ENCODE measurements at places on chromosomes 2 and 18. TPM values are rescaled to one million over a fixed set of nuclear protein-coding genes. Genes with fewer than 3 reads are reported as not detected.

NBEAL1 gene
- 8.2 TPM for total RNA-seq

TLK1 gene
- 102 TPM for total RNA-seq

MCM6 gene
- total RNA-seq: 132 TPM

- DNase-seq: no peak
- H3K36me3 ChIP-seq: no peaks in the 10 kb centered on the region
- no peak overlapping the region for H3K4me3 ChIP-seq
- no peaks in the 10 kb centered on the region for H3K4me1 ChIP-seq
- H3K27me3 ChIP-seq: no peaks in the 10 kb centered on the region
These were observed 12.3 kb upstream of the PTMA start for GRCh38 chr2:231696004-231696367.

MOGAT1 gene
- total RNA-seq: 0.67 TPM

DNA sequence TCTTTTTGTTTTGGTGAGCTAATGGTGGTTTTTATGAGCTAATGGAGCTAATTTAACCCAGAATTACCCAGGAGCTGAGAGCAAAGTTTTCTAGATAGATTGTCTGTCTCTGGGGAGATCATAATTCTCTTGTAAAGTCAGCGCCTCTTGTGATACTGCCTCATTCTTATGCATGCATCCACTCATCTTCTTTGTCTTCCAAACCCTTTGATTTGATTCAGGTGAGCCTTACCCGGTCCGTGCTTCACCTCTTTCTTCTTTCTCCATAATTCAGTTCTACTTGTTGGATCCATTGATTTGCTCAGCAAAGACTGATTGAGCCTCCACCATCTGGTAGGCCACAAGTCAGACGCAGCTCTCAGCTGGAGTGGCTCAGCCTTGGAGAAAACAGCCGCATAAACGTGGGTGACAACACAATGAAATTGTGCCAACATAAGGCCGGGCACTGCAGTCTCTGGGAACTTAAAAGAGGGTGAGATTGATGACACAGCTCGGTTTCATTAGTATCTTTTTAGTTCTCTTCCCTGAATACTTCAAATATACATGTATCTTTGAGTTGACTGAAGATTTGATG, 158.5 kb upstream of the SH3BP4 start:
- no peak overlapping the region for H3K27ac ChIP-seq
- peak overlapping the region; percentile 1 for H3K4me3 ChIP-seq
- H3K27me3 ChIP-seq: no peaks in the 10 kb centered on the region
- DNase-seq: no peak

GRCh38 chr18:65610939-65611338, 139.9 kb upstream of the CDH7 start:
- H3K27ac ChIP-seq: no peak overlapping the region
- H3K36me3 ChIP-seq: no peaks in the 10 kb centered on the region
- DNase-seq: no peak
- H3K4me1 ChIP-seq: no peaks in the 10 kb centered on the region
- H3K27me3 ChIP-seq: peaks cover 25% of the 10 kb centered on the region
- H3K4me3 ChIP-seq: peak overlapping the region; percentile 37

DNA sequence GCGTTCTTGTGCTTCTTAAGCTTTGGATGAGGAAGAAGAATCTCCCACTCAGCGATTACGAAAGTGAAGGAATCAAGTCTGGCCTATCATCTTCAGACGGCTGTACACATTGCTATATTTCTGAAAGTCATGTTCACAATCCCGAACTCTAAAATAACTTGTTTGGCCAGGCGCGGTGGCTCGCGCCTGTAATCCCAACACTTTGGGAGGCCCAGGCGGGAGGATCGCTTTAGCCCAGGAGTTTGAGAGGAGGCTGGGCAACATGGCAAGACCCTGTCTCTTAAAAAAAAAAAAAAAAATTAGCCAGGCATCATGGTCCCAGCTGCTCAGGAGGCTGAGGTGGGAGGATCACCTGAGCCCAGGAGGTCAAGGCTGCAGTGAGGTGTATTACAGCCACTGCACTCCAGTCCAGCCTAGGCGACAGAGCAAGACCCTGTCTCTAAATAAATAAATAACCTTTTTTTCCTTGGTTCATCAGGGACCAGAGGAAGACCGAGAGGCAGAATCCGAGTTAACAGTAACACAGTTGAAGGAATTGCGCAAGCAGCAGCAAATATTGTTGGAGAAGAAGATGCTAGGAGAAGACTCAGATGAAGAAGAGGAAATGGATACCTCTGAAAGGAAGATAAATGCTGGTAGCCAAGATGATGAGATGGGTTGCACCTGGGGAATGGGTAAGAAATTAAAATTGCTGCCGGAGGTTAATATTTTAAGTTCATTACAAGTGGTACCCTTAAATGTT, 1.1 kb downstream of the SLC4A1AP start:
- H3K4me3 ChIP-seq: peak overlapping the region; percentile 50
- H3K36me3 ChIP-seq: peaks cover 42% of the 10 kb centered on the region
- no peak for DNase-seq
- no peaks in the 10 kb centered on the region for H3K4me1 ChIP-seq
- no peak overlapping the region for H3K27ac ChIP-seq

CFAP221 gene
- 0.71 TPM for total RNA-seq

IL1F10 gene
- total RNA-seq: not detected

DNA sequence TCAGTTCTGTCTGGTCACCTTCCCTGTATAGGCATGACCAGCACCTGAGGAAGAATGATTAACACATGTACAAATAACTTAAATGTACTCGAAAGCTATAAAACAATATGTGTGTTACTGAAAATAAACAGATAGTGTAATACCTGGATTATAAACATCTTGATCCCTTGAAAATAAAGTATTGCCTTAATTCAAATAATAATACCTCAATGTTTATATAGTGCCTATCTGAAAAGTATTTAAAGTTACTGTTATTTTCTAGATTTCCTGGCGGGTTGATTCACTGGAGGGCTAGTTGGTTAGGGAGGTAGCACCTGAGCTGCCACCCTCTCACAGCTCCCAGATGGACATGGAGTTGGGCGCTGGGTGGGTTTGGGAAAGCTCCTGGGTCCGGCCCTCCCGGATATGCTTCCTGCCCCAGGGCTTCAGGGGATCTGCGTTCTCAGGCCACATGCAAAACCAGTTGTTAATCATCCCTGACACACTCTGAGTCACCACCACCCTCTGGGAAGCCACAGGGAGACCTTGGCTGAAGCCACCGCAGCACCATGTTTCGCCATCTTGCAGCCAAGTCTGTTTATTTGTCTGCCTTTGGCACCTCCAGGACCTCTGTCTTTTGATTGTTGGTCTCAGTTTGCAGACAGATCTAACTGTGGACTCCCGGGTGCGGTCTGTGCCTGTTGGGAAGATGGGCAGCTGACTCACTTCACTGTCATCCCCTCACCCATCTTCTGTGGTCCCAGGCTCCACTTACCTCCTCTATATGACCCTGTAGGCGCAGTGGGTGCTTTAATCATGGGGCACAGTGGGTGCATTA, 35.3 kb downstream of the RAB31 start:
- peak overlapping the region; percentile 49 for H3K27ac ChIP-seq
- H3K27me3 ChIP-seq: no peaks in the 10 kb centered on the region
- H3K4me1 ChIP-seq: peaks cover 30% of the 10 kb centered on the region
- no peaks in the 10 kb centered on the region for H3K36me3 ChIP-seq

REG3G gene
- not detected for total RNA-seq

CHN1 gene
- 54.0 TPM for total RNA-seq
